ENCODE measurements at places on chromosomes 2 and 18.

GRCh38 chr2:201942531-201942930 lies 91.1 kb upstream of the FZD7 start:
- DNase-seq, result no peak

GRCh38 chr2:33316328-33316727 lies 160.1 kb upstream of the RASGRP3 start:
- no peak for DNase-seq

DNA sequence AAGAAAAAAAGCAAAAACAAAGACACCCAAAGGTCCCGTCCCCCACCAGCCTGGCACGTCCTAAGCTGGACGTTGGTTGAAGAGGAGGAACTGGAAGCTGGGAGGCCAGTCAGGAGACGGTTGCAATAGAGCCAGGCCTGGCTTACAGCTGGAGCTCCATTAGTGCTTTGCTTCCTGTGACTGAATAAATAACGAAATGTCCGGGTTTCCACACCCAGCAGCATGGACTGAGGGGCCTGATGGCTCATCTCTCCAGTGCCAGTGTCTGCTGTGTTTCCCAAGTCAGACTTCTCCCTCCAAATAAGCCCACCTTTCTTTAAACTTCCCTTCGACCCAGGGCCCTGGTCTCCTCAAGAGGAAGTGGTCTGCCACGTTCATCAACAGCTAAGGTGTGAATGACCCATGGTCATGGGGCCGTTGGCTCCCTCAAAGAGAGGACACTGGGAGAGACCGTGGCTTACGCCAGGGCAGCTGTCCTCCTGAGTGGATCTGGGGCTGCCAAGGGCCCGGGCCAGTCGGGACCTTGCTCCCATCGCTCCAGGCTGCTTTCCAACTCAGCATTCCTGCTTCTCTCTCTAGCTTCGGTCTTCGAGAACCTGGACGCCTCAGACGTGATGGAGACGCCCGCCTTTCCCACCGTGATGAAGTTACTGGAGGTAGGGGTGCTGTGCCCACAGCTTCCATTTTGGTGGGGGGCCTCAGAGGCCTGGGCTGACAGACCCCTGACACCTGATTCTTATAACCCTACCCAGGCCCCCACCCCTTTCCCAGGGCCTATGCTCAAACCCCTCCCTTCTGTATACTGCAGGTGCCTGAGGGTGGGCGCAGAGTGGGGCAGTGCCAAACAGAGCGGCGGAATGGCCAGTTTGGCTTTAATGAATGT lies 44.9 kb downstream of the MYO7B start:
- no peak for DNase-seq

DNA sequence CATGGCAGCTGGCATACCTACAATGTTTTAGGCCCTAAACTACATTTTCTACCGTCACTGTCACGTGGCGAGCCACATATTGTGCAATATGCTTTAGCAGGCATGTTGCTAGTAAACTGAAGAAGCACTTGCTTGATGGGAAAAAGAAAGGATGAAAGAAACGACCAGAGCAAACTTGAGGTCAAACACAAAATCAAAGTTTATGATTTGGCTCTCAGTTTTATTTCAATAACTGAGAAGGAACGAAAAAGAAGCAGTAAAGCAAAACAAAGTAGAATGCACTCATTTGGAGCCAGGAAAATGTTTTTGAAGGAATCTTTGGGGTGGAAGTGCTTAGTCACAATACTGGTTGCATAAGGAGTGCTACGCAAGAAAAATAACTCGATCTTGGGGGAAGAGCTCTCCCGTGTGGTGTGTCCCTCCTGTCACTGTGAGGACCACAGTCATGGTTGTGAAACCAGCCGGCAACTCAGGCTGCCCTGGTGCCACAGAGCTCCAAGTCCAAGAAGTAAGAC lies 349.8 kb downstream of the RBM43 start:
- DNase-seq, result no peak

- DNase-seq, result no peak
These were observed 22.8 kb upstream of the KIDINS220 start for GRCh38 chr2:8860239-8860638.

DNA sequence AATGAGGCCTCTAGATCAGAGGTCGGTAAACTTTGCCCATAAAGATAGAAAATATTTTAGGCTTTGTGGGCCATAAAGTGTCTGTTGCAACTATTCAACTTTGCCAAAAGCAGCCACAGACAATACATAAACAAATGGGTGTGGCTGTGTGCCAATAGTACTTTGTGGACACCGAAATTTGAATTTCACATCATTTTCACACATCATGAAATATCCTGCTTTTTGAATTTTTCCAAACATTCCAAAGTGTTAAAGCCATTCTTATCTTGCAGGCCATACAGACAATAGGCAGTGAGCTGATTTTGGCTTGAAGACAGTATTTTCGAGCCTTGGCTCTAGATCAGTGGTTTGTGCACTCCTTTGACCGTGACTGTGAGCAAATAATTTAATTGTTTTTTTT lies 51.1 kb upstream of the EPC2 start:
- DNase-seq, result no peak

GRCh38 chr2:216545359-216545758 lies 46.7 kb downstream of the RPL37A start:
- DNase-seq, result no peak

- no peak for DNase-seq
These were observed 101.6 kb downstream of the AP1S3 start for GRCh38 chr2:223735659-223736244.

- DNase-seq, result no peak
These were observed 64.6 kb downstream of the BMP10 start for GRCh38 chr2:68806511-68807109.

GRCh38 chr18:23553887-23554286 lies 32.4 kb downstream of the NPC1 start:
- DNase-seq, result no peak

DNA sequence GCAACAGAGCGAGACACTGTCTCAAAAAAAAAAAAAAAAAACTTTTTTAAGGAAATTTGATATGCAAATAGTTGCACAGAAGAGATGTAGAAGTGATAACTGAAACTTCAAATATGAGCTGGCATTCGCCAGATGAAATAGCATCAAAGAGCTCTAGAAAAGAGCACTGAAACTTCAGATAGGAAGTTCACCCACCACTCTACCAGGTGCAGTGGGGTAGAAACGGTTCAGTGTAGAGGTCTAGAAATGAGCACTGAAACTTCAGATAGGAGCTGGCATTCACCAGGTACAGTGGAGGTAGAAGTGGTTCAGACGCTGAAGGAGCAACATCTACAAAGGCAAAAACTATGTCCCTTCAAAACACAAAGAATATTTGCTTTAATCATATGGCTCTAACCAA lies 9.0 kb upstream of the ONECUT2 start:
- DNase-seq, result no peak

- no peak for DNase-seq
These were observed 398.9 kb downstream of the RND3 start for GRCh38 chr2:150088538-150088937.
